Natural killer cell (primary cell): ENCODE measurements at places on chromosomes 7 and 10.

- peaks cover 18% of the 10 kb centered on the region for H3K4me1 ChIP-seq
- H3K36me3 ChIP-seq = peaks cover 13% of the 10 kb centered on the region
- DNase-seq = peak; percentile 22
- H3K27me3 ChIP-seq = no peaks in the 10 kb centered on the region
Observed at GRCh38 chr7:70696201-70696754, 435.7 kb upstream of the GALNT17 start.

GRCh38 chr7:81128011-81128410 lies 209.2 kb upstream of the SEMA3C start:
- H3K36me3 ChIP-seq = no peaks in the 10 kb centered on the region
- H3K27ac ChIP-seq = no peak overlapping the region
- no peaks in the 10 kb centered on the region for H3K27me3 ChIP-seq
- H3K4me1 ChIP-seq = no peaks in the 10 kb centered on the region
- H3K4me3 ChIP-seq = no peak overlapping the region
- no peak for DNase-seq

DNA sequence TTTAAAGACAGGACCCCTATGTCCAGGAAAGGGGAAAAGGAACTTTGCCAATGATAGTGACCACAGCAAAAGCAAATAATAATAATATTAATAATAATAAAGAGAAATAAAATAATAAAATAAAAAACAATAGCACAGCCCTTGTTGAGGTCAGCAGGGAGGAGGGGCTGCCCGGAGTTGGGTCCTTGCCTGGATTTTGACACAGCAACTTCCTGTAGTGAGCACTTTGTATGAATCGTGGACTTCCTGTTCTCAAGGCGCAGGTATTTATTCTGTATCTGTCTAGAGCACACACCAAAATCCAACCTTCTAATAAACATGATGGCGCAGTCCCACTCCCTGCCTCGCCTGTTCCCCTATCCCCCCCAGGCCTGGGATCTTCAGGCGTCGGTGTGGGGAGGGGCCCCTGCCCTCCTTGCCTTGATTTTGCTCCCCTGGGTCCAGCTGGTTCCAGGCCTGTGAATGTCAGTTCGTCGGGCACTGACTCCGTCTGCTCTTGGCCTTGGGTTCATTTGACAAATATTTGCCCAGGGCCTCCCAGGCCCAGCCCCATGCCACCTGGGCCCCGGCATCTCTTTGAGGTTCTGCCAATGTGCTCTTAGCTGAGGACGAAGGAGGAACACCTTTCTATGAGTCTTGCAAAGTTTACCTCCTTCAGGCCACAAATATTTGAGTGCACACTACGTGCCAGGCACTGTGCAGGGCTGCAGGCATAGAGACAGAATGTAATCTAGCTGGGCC lies 13.9 kb downstream of the TRIM8 start:
- no peak overlapping the region for H3K27ac ChIP-seq
- H3K4me1 ChIP-seq = peaks cover 59% of the 10 kb centered on the region
- no peaks in the 10 kb centered on the region for H3K27me3 ChIP-seq

- H3K27me3 ChIP-seq = no peaks in the 10 kb centered on the region
- H3K4me1 ChIP-seq = no peaks in the 10 kb centered on the region
- no peak for DNase-seq
- no peak overlapping the region for H3K4me3 ChIP-seq
- H3K36me3 ChIP-seq = no peaks in the 10 kb centered on the region
Observed at GRCh38 chr7:46970476-46970875, 611.4 kb downstream of the TNS3 start.

GRCh38 chr10:124307591-124307990 lies 111.1 kb downstream of the OAT start:
- H3K4me1 ChIP-seq = peaks cover 4% of the 10 kb centered on the region
- no peak overlapping the region for H3K4me3 ChIP-seq
- H3K27me3 ChIP-seq = no peaks in the 10 kb centered on the region
- no peaks in the 10 kb centered on the region for H3K36me3 ChIP-seq
- no peak overlapping the region for H3K27ac ChIP-seq
